ENCODE measurements at places on chromosomes 5 and 9.

- DNase-seq: no peak
These were observed 7.5 kb downstream of the NMUR2 start for GRCh38 chr5:152397581-152397980.

DNA sequence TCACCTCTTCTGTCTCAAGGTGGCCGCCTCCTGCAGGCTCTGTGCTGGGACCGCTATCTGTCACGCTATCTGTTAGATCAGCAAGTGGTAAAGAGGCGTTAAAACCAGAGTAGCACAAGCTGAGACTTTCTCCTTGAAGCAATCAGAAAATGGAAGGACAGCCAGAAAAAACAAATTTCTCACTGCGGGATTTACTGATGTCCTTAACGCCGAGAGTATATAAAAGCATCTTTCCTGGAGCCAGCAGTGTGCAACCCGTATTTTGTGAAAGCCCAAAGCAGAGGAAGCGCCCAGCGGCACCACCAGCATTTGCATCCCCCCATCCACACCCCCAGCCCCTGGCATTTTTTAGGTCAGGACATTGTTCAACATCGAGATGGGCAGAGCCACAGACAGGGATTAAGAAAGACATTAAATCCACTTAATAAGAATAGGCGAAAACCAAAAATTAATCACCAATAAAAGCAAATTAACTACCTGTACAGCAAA, 48.6 kb downstream of the DUSP1 start:
- DNase-seq: no peak

DNA sequence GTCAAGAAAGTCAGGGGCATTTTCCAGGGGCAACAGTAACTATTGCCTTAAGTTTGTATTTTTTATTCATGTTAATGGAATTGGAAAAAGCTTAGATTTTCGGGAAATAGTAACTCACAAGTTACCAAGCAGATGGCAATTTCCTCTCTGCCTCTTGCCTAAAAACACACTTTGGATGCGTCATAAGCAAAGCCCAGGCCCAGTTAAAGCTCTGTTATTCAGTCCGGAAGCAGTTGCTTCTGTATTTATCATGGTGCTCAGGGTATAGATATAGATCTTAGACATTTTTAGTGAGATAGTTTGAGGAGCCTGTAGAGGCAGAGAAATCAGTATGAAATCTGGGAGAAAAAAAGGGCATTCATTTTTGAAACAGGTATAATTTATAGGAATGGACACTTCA, 260.3 kb upstream of the TNC start:
- DNase-seq: no peak

- DNase-seq: no peak
These were observed 3.7 kb downstream of the PHF24 start for GRCh38 chr9:34961574-34962490.

DNA sequence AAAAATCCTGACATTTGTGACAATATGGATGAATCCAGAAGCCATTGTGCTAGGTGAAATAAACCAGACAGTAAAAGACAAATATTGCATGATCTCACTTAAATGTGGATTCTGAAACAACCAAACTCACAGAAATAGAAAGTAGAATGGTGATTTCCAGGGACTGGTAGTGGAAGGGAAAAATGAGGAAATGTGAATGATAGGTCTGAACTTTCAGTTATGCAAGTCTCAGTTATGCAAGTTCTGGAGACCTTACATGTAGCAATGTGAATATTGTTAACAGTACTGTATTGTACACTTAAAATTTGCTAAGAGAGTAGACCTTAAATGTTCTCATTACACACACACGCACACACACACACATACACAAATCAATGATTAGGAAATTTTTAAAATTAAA, 84.9 kb downstream of the SLCO4C1 start:
- DNase-seq: no peak

Measured in hindlimb muscle (tissue), 1 donor.